Left renal pelvis (tissue), 4 donors: ENCODE measurements at places on chromosomes 7 and 10. TPM values are rescaled to one million over a fixed set of nuclear protein-coding genes. Genes with fewer than 3 reads are reported as not detected.

UCN3 gene
- polyA plus RNA-seq: 2.8 TPM

DNA sequence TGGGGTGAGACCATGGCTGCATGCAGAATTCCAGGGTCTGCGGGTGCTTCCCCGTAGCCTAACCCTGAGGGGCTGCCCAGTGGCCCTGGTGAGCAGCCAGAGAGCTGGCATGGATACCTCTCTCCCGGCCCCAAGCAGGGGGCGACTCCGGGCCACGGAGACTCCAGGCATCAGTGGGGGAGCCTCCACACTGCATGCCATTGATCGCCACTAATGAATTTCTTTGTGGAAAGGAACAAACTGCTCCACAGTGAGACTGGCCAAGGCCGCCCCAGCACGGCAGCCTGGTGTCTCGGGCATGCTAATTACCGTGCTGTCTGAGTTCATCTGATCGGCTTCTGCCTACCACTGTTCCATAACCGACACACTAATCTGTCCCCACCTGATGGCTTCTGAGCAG lies 184.4 kb downstream of the GRID1 start:
- DNase-seq: no peak

- no peak for DNase-seq
Measured at GRCh38 chr7:120402079-120402767, 129.2 kb downstream of the KCND2 start.

DNA sequence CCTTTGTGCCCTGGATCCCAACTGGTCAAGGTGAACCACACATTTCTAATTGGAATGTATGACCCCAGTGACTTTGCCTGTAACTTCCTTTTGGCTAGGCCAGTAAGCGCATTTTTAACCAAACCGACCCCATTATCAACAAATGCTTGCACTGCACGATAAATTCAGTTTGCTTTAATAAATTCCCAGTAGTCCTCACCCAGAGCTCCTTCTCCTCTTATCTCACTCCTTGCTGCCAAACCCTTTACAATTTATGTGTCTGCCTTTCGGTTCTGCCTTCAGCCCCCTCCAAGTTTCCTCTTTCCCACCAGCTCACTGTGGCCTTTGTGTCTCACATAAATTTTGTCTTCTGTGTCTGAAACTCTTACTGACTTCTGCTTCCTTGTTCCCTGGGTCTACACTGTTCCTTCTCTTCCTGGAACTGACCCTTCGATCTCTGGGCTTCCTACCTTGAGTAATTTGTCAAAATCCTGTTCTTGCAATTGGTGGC lies 59.0 kb downstream of the TBXAS1 start:
- no peak for DNase-seq

- DNase-seq: no peak
Measured at GRCh38 chr7:117751775-117752174, 121.5 kb downstream of the CTTNBP2 start.

DNA sequence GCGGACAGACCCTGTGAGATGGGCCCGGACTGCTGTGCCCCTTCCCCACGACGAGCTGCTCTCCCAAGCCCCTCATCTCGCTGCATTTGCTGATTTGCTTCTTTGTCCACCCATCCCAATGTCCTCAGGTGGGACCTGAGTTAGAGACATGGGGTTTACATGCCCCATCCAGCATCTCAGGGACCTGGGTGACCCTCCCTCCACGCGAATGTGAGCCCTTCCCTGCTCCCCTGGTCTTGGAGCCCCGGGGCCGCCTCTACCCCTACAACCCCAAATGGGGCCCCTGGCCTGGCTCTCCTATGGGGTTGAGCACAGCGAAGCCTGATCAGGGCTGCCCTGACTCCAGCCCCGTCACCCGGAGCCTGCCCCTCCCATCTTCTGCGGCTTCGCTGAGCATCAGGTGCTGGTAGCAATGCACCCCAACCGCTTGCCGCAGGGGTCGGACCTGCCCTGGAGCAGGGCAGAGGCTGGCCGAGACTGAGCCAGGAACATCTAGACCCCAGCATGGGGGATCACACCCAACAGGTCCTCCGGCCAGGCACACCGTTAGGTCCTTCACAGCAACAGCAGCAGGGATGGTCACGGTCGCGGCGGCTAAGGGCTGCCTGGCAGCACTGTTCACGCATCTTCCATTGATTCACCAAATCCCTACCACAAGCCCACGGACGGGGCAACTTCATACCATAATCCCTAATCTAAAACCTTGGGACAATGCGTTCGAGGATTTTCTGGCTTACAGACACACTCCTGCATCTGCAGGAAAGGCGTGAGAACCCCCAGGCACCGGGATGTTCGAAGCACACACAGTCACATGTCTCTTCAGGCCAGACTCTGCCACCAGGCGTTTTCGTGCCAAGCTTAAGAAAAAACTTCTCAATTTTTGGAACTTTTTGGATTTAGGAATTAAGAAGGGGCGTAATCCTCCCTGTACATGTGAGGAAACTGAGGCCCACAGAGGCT lies 15.5 kb downstream of the WDR86 start:
- no peak for DNase-seq

CTAGE8 gene
- polyA plus RNA-seq: 3.5 TPM

DNA sequence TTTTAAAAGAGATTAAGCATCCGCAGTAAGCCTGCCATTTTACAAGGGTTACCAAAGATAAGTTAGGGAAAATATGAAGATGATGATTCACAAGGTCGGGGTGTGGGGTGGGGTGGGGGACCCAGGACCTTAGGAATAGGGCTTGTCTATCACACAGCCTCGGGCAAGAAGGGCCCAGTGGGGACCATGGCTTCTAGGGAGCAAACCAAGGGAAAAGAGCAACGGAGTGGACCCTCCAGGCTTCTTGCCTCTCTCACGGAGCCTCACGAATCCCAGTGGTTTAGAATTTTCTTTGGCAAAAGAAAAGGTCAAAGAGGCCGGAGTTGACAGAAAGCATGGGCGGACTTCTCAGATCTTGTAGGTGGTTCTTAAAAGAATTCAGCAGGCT lies 1.3 kb downstream of the PRKCQ start:
- DNase-seq: no peak

DNA sequence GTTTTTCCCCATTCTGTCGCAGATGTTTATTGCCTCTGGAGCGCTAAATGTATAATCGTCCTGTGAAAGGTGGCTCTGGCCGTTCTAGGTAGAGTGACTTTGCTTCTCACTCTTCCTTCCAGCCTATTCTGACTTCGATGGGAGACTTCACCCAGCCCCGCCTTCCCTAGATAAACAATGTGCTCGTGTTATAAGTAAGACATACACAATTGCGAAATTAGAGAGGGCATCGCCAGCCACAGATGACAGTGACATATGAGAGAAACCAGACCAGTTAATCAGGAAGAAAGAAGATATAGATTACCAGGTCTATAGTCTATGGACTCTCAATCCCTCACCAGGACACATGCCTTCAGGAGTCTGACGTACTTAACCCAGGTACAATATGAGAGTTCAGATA lies 1050.5 kb upstream of the AUTS2 start:
- DNase-seq: no peak

DNA sequence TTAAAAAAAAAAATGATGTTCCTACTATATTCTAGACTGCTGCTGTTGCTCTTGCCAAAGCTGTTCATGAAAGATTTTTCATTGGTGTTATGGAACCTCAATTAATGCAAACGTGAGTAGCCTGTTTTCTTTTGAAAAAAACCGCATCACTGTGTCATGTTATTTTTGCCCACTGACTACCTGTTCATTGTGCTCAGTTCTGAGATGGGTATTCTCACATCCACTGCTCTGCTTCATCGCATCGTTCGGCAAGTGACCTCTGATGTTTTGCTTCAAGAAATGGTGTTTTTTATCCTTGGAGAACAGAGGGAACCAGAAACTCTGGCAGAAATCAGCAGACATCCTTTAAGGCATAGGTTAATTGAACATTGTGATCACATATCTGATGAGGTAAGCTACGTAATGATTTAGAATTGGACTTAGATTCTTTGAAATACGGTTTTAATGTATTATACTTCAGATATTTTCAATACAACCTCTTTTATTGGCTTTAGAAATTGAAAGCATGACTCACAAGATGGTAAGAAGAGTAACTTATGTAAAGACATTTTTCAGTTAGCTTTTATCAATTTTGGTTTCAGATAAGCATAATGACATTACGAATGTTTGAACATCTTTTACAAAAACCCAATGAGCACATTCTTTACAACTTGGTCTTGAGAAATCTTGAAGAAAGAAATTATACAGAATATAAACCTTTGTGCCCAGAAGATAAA lies 24.6 kb downstream of the FHIP2A start:
- DNase-seq: no peak

- no peak for DNase-seq
Measured at GRCh38 chr7:44402401-44403060, 77.1 kb upstream of the CAMK2B start.

GRCh38 chr10:60114765-60115586 lies 208.6 kb upstream of the CCDC6 start:
- no peak for DNase-seq

GRCh38 chr10:80100116-80100515 lies 21.7 kb downstream of the TMEM254 start:
- no peak for DNase-seq

CPN1 gene
- 3.0 TPM for polyA plus RNA-seq

- DNase-seq: no peak
Measured at GRCh38 chr7:46651070-46651469, 730.0 kb upstream of the IGFBP3 start.

CTAGE4 gene
- polyA plus RNA-seq: 2.6 TPM

GRCh38 chr7:106282852-106283251 lies 1.9 kb downstream of the NAMPT start:
- DNase-seq: no peak

- no peak for DNase-seq
Measured at GRCh38 chr10:63801166-63801565, 280.0 kb downstream of the REEP3 start.

NKX2-3 gene
- not detected for polyA plus RNA-seq

DNA sequence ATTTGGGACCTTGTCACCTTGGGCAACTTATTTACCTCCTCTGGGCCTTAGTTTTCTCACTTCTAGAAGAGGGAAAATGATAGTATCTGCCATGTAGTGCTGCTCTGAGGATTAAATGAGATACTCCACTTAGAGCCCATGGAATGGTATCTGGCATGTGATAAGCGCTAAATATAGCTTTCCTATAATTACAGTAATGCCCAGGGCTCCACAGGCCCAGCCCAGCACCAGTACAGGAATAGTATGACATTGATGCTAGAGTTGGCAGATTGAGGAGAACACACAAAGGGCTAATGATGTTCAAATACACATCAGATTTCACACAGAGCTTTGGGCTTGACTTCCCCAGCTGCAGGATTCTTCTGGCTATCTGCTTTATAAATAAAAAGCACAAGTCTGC lies 34.9 kb downstream of the FAS start:
- no peak for DNase-seq

- no peak for DNase-seq
Measured at GRCh38 chr7:16589881-16590280, 55.7 kb downstream of the ANKMY2 start.

- no peak for DNase-seq
Measured at GRCh38 chr10:59360605-59361405, 1.5 kb downstream of the FAM13C start.

ACHE gene
- 6.0 TPM for polyA plus RNA-seq

- no peak for DNase-seq
Measured at GRCh38 chr7:151186640-151187408, at the start of gene ASB10. TSS of gene ASB10 (minus strand) at chr7:151187250. CDS start at chr7:151187130, 120 bp downstream.

SPAM1 gene
- polyA plus RNA-seq: not detected

GRCh38 chr7:44377134-44377463 lies 51.7 kb upstream of the CAMK2B start:
- DNase-seq: no peak

- peak; percentile 97 for DNase-seq
Measured at GRCh38 chr10:97292097-97292861, at the start of gene ARHGAP19. TSS of gene ARHGAP19 (minus strand) at chr10:97292637. CDS start at chr10:97292627, 10 bp downstream.

- DNase-seq: no peak
Measured at GRCh38 chr7:26390016-26390415, 98.4 kb downstream of the SNX10 start.

- DNase-seq: no peak
Measured at GRCh38 chr10:112880633-112881530, 69.2 kb upstream of the TCF7L2 start.

DNA sequence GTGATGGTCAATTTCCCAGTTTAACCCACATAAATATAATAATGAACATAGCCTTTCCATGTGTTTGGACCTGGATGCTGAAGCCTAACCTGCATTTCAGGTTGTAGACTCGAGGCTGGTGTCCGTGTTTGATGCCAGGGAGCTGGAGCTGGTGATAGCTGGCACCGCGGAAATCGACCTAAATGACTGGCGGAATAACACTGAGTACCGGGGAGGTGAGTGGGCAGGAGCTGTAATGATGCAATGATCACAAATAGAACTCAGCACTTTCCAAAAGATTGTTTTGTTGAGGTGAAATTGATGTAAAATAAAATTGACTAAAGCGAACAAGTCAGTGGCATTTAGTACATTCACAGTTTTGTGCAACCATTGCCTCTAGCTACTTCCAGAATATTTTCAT lies 30.8 kb upstream of the STK17A start:
- no peak for DNase-seq

- DNase-seq: no peak
Measured at GRCh38 chr7:134018306-134018705, 108.8 kb upstream of the LRGUK start.

DNA sequence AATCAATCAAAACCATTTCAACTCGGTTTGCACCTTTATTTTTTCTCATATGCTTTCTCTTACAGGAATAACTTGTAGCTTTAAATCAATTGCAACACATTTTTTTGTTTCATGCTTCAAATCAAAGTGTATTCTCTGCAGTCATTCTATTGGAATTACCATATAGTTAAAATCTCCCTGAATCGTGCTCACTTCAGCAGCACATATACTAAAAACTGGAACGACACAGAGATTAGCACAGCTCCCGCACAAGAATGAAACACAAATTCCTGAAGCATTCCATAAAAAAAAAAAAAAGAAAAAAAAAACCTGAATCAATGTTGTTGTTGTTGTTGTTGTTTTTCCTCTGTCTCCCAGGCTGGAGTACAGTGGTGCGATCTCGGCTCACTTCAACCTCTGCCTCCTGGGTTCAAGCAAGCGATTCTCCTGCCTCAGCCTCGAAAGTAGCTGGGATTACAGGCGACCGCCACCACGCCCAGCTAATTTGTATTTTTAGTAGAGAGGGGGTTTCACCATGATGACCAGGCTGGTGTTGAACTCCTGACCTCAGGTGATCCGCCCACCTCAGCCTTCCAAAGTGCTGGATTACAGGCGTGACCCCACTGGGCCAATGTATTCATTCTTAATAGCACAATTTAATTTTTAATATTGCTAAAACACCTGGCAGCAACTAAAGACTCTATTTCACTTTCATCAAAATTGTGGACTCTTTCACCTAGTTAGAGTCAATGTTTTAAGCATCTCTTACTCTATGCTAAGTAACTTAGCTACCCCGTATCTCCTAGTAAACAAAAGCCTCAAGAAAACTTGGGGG lies 26.3 kb downstream of the ANKRD61 start:
- no peak for DNase-seq

- DNase-seq: no peak
Measured at GRCh38 chr7:46459942-46460341, 538.9 kb upstream of the IGFBP3 start.

P4HA1 gene
- polyA plus RNA-seq: 91.8 TPM

GRCh38 chr7:15719311-15719710 lies 32.8 kb upstream of the MEOX2 start:
- DNase-seq: no peak

CLCN1 gene
- polyA plus RNA-seq: 0.24 TPM
